CD4-positive, alpha-beta memory T cell (primary cell): ENCODE measurements at places on chromosomes 6 and 20. TPM values are rescaled to one million over a fixed set of nuclear protein-coding genes. Genes with fewer than 3 reads are reported as not detected.

DNA sequence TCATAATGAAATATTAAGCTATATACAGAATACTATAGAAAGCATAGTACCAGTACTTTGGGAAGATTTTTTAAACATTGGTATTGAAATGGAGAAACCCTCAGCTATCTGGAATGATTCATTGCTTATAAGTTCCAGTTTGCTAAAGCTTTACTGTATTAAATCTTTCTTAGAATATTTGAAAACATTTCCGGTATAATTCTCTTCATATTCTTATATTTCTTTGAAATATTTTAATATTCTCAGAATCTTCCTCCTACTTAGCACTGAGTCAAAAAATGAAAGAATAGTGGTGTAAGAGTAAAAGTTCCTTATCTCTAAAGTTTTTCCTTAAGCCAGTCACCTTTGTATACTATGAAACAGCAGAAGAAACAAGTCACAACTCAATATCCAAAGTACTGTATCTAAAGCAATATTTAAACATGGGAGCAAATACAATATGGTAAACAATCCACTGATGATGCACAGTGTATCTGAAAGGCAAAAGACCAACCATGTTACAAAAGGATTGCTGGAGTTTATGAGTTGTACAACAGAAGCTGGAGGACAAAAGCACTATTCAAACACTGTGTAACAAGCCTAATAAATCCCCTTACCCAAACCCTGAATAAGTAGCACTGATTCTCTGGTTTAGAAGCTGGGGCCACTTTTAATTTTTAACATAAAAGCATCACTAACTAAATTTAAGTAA is 102.1 kb downstream of the PRDM1 start:
- no peak overlapping the region for H3K4me3 ChIP-seq
- no peak overlapping the region for H3K27ac ChIP-seq
- no peaks in the 10 kb centered on the region for H3K27me3 ChIP-seq
- H3K4me1 ChIP-seq, result peaks cover 62% of the 10 kb centered on the region

DNA sequence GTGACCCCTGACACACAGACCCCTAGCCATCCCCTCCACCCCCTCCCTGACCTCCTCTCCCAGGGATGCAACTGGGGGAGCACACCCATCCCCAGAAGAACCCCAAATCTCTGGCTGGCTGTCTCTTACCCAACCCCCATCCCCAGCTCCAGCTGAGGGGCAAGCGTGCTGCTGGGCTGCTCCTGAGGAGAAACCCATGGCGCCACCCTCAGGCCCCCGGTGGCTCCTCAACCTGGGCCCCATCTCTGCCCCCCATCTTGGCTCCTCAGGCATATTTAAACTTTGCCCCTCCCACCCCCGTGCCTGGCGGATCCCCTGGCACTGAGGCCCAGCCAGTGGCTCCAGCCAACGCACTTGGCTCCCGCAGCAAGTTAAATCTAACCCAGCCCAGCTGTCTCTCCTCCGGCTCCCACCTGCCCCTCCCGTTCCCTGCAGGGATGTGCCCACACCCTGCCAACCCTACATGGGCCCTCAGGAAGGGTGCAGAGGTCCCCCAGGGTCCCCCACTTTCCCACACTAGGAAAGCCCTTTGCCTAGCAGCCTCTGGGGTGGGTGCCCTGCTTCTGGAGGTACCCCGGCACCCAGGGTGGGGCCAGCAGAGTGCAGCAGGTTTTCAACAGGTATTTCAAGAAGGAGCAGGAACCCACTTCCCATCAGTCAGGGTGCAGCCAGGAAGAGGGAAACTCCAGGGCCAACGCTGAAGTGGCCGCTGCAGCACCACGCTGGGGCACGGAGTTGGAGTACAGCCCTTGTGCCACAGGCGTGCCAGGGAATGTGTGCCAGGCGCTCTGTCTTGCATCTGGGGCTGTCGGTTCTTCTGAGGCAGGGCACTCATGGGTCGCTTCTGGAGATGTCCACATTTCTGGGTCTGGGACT is 5.3 kb upstream of the OSBPL2 start:
- no peak overlapping the region for H3K4me3 ChIP-seq
- H3K27ac ChIP-seq, result no peak overlapping the region
- H3K27me3 ChIP-seq, result no peaks in the 10 kb centered on the region
- H3K4me1 ChIP-seq, result peaks cover 9% of the 10 kb centered on the region

DNA sequence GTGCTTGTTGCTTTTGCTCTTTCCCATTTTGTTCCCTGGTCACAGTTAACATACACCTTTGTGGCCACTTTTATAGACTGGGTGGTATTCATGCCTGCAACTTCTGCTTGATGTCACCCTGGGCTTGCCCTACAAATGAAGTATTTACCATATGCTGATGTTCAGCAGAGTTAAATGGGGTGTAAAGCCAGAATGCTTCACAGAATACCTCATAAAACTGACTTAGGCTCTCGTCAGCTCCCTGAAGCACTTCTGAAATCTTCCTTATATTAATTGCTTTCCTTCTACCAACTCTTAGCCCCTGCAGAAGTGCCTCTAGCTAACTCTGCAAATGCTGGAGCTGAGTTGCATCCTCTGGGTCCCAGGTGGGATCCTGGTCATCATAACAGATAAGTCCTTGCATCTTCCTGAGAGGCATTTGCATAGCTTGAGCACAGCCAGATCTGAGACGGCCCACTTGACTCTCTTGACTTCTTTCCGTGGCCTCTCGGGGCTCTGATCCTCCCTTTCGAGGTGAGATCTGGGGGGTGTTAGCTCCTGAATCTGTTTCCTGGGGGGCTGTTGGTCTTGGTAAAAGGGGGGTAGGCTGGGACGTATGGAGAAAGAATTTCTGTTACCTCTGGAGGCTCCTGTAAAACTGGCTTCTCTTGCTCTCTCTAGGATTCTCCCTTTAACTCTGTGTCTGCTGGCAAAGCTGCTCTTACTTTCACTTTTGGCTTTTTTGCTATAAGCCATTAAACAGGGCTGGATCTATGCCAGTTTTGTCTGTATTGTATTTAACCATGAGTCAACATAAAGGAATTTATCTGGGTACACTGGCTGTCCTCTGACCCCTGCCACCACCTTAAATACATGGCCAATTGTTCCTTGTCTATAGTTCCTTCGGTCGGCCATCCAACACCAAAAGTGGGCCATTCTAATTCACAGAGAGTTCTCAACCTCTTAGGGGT is 223.0 kb upstream of the SYNCRIP start:
- no peaks in the 10 kb centered on the region for H3K36me3 ChIP-seq
- H3K27ac ChIP-seq, result no peak overlapping the region
- peak overlapping the region; percentile 48 for H3K4me3 ChIP-seq
- H3K27me3 ChIP-seq, result no peaks in the 10 kb centered on the region
- peaks cover 8% of the 10 kb centered on the region for H3K4me1 ChIP-seq
- DNase-seq, result no peak

GRCh38 chr6:82251942-82252341 is 4.4 kb upstream of the IBTK start:
- no peak overlapping the region for H3K27ac ChIP-seq
- no peak overlapping the region for H3K4me3 ChIP-seq
- no peak for DNase-seq
- H3K36me3 ChIP-seq, result no peaks in the 10 kb centered on the region

DNA sequence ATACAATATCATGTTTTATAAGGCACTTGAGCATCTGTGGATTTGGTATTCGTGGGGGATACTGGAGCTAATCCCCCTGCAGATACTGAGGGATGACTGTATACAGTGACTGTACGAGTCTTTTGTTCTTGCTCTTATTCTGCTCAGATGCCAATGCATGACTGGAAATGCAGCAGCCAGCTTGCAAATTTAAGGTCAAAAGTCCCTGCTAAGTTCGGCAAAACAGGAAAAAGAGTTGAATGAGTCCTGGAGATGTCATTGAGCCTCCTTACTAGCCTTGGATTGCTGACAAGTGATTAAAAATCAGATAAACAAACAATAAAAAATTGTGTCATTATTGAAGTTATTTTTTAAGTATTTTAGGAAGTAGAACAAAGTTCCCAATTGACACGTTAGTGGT is 599.3 kb upstream of the IMPG1 start:
- H3K4me1 ChIP-seq, result no peaks in the 10 kb centered on the region
- H3K27ac ChIP-seq, result no peak overlapping the region
- no peak overlapping the region for H3K4me3 ChIP-seq

- no peak overlapping the region for H3K4me3 ChIP-seq
- no peak overlapping the region for H3K27ac ChIP-seq
- H3K4me1 ChIP-seq, result no peaks in the 10 kb centered on the region
These were observed 251.9 kb upstream of the IRAK1BP1 start for GRCh38 chr6:78615430-78615904.

DNA sequence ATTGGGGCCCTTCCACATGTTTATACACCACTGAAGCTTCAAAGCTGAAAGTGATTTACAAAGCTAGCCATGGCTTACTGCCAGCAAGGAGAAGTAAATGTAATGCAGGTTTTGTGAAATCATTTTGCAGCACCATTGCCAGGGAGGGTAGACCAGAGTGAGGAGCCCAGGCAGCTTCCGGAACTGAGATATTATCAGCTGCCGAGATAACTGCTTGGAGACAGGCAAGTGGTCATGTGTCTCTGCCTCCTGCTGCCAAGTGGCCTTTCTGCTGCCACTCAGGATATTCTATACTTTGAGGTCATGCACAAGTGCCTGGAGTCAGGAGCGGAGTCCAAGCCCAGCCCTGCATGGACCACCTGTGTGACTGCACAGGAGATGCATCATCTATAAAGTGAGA is 160.2 kb downstream of the SYNDIG1 start:
- H3K4me3 ChIP-seq, result no peak overlapping the region
- no peaks in the 10 kb centered on the region for H3K4me1 ChIP-seq
- H3K27me3 ChIP-seq, result no peaks in the 10 kb centered on the region
- no peak overlapping the region for H3K27ac ChIP-seq
- no peaks in the 10 kb centered on the region for H3K36me3 ChIP-seq

The KCNG1 gene
- total RNA-seq, result not detected

The GLYATL3 gene
- total RNA-seq, result not detected

The ZHX3 gene
- 5.2 TPM for total RNA-seq

The CDSN gene
- not detected for total RNA-seq

The TUBB2B gene
- total RNA-seq, result not detected
